ENCODE measurements at places on chromosomes 7 and 10.

- DNase-seq = no peak
Measured at GRCh38 chr7:66899552-66900280, 21.3 kb upstream of the TMEM248 start.

DNA sequence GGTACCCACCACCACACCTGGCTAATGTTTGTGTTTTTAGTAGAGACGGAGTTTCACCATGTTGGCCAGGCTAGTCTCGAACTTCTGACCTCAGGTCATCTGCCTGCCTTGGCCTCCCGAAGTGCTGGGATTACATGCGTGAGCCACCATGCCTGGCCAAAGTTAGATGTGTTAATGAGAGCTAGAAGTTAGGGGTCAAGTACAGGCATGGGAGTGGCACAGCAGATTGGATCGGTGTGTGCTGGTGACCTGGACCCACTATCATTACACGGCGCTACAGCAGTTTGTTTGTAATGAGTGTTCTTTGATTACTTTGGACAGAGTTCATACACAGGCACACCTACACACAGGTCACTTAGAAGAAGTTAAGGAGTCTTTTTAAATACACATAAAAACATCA, 36.7 kb downstream of the DNAJB6 start:
- no peak for DNase-seq

DNA sequence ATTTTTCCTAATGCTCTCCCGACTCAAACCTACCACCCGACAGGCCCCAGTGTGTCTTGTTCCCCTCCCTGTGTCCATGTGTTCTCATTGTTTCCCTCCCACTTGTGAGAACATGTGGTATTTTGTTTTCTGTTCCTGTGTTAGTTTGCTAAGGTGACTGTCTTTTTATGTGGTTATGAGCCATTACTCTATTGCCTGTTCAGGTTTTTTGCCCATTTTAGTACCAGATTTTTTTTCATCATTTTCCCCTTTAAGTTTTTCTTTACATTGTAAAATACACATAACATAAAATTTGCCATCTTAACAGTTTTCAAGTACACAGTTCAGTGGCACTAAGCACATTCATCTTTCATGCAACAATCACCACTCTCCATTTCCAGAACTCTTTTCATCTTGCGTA, 133.5 kb downstream of the GPR158 start:
- no peak for DNase-seq

- no peak for DNase-seq
Measured at GRCh38 chr7:144728551-144728950, 107.3 kb downstream of the TPK1 start.

DNA sequence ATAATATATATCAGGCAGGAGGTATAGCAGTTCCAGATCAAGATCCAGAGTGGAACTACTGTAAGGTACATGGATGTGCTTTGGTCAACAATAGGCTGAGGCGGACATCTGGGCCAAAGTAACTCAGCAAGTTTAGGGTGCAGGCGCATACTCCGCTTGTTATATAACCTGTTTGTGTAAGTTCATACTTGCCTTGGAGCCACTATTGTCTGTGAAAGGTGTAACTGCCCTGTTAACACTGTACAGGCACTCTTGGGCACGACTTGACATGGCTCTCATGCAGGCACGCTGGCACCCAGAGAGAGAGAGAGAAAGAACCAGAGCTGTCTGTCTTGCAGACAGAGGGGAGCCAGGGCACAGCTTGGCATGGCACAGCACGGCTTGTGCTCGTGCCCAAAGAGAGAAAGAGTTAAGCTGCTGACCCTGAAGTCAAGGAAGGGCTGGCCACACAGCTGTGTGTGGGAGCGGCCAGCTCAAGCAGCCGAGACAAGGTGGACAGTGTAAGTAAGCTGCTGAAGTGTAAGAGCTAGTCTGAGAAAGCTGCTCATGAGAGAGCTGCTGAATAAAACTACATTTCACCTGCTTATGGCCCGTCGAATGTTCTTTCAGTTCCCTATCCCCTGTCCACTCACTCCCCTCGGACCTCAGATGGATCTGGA, 47.8 kb upstream of the KAT6B start:
- no peak for DNase-seq

DNA sequence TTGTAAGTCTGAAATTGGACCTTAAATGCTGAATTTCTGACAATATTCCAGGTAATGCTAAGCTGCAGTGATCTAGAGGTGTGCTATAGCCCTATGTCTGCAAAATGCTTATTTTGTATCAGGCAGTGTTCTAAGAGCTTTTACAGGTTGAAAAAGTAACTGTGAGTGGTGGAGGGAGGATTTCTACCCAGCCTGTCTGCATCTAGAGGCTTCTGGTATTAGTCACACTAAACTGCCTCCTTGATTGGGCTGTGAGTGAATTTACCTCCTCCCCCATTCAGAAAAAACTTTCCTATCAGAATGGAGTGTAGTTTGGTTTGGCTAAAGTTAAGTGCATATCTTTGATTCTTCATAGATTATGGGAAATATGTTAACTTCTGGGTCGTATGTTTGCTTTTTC, 56.8 kb downstream of the BBS9 start:
- DNase-seq = no peak

DNA sequence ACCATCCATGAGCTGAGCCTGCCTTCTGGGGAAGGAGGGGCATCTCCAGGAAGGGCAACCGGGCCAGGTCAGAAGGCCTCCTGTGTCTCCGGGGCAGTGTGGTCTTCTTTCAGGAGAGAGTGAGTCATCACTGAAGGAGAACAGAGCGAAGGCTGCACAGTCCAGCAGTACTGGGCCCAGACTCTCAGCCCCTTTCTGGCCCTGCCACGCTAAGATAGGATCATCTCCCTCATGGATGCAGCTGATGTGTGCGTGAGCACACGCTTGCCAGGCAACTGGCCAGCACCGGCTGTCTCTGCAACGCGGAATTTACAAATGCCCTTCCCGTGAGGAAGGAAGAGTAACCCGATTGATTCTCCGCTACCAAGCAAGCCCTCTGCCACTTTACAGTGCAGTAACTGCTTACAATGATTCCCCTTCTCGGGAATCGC, 328.2 kb downstream of the TNS3 start:
- DNase-seq = no peak

- no peak for DNase-seq
Measured at GRCh38 chr7:116862951-116863670, 724 bp downstream of the CAPZA2 start.

Measured in stimulated activated CD4-positive, alpha-beta T cell treated with anti-CD3 and anti-CD28 coated beads, Interleukin-1b, Interleukin-23, amount 100 ng/mL, for 1 hour (primary cell).